ENCODE measurements at places on chromosomes 2 and 18. TPM values are rescaled to one million over a fixed set of nuclear protein-coding genes. Genes with fewer than 3 reads are reported as not detected.

KLHL14 gene
- not detected for total RNA-seq

TSGA10 gene
- 3.7 TPM for total RNA-seq

GPR148 gene
- not detected for total RNA-seq

GATA6 gene
- total RNA-seq = 1.4 TPM

UGT1A7 gene
- total RNA-seq = 3.5 TPM

CCBE1 gene
- 13.2 TPM for total RNA-seq

BCL2 gene
- 0.51 TPM for total RNA-seq

GPR39 gene
- total RNA-seq = 5.9 TPM

MRO gene
- 0.05 TPM for total RNA-seq

CCNT2 gene
- 8.7 TPM for total RNA-seq

PFN4 gene
- 1.8 TPM for total RNA-seq

CAPG gene
- total RNA-seq = 92.1 TPM

CERS6 gene
- total RNA-seq = 16.7 TPM

IL36A gene
- not detected for total RNA-seq

SLC4A5 gene
- total RNA-seq = 0.34 TPM

DOK6 gene
- total RNA-seq = not detected

ERFE gene
- total RNA-seq = 7.4 TPM

MOCOS gene
- 2.7 TPM for total RNA-seq

CAPN13 gene
- total RNA-seq = 0.15 TPM

EFR3B gene
- 10.0 TPM for total RNA-seq

REG3A gene
- not detected for total RNA-seq

TCF7L1 gene
- total RNA-seq = 11.6 TPM

RPRM gene
- total RNA-seq = 0.11 TPM

LHCGR gene
- not detected for total RNA-seq

GREB1L gene
- 3.5 TPM for total RNA-seq

GPR75 gene
- total RNA-seq = 1.1 TPM

CRYGC gene
- not detected for total RNA-seq

MAPK4 gene
- 0.15 TPM for total RNA-seq

TMEM169 gene
- total RNA-seq = 0.33 TPM

C2orf92 gene
- total RNA-seq = 0.26 TPM

GREB1 gene
- 3.9 TPM for total RNA-seq

HOXD8 gene
- 5.3 TPM for total RNA-seq

IL1F10 gene
- total RNA-seq = not detected

MDH1 gene
- 229 TPM for total RNA-seq

SCN9A gene
- 2.2 TPM for total RNA-seq

UGT1A9 gene
- 3.9 TPM for total RNA-seq

AOX1 gene
- 5.4 TPM for total RNA-seq

TNFRSF11A gene
- 5.1 TPM for total RNA-seq

LRRTM4 gene
- total RNA-seq = not detected

TMEM178A gene
- total RNA-seq = 0.21 TPM

C2orf81 gene
- 3.6 TPM for total RNA-seq

POTEE gene
- 0.09 TPM for total RNA-seq

MRPL44 gene
- 49.1 TPM for total RNA-seq

AFF3 gene
- 0.08 TPM for total RNA-seq

OTOF gene
- total RNA-seq = 0.06 TPM

ANKRD29 gene
- total RNA-seq = 17.6 TPM

MERTK gene
- total RNA-seq = 3.1 TPM

SLC4A1AP gene
- 30.4 TPM for total RNA-seq

LYG2 gene
- not detected for total RNA-seq

SNORC gene
- 5.4 TPM for total RNA-seq
